Inflammatory macrophage treated with lipopolysaccharide for 4 hours (primary cell): ENCODE measurements at places on chromosomes 16 and 17.

DNA sequence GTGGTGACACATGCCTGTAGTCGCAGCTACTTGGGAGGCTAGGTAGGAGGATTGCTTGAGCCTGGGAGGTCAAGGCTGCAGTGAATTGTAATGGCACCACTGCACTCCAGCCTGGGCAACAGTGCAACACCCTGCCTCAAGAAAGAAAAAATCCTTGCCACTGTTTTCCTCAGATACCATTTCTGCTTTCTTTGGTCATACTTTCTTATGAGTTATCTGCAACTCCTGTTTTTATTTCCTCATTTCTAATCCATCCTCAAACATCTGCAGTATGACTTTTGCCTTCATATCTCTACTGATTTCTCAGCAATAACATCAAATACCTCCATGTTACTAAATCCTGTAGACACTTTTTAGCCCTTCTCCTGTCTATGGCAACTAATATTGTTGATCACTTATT lies 3.1 kb upstream of the AP2B1 start:
- DNase-seq = peak; percentile 65

DNA sequence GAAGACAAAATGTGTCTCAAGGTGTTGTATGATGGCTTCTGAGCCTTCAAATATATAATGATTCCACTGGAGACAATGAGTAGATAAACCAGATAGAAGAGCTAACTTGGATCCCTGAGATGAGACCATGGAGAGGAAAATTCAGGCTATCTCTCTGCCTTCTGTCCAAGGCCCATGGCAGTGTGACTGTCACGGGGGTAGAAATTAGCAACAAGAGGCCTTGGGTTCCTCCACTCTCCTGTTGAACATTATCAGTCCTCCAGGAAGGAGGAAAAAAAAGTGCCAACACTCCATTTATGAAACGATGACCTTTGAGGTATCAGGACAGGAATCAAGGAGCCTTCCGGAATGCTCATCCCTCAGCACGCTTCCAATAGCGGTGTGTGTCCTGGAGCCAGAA lies 75.2 kb downstream of the WWP2 start:
- DNase-seq = no peak

DNA sequence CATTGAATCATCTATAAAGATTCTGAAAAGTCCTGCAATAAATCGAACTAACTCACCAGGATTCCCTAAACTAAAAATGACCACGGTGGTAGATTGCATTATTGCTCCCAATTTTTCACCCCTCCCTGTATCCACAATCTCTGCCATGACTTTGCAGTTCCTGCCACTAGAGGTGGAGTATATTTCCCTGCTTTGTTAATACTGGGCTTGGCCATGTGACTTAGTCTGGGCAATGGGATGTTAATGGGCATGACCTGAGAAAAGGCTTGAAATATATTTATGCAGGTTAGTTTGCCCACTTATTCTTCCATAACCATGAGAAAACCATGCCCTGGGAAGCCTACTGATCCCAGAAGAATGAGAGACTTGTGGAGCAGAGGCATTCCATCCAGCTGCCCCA lies 59.1 kb downstream of the NOG start:
- no peak for DNase-seq

- peak; percentile 84 for DNase-seq
Measured at GRCh38 chr16:66947302-66948065, 12.2 kb downstream of the CES2 start.

DNA sequence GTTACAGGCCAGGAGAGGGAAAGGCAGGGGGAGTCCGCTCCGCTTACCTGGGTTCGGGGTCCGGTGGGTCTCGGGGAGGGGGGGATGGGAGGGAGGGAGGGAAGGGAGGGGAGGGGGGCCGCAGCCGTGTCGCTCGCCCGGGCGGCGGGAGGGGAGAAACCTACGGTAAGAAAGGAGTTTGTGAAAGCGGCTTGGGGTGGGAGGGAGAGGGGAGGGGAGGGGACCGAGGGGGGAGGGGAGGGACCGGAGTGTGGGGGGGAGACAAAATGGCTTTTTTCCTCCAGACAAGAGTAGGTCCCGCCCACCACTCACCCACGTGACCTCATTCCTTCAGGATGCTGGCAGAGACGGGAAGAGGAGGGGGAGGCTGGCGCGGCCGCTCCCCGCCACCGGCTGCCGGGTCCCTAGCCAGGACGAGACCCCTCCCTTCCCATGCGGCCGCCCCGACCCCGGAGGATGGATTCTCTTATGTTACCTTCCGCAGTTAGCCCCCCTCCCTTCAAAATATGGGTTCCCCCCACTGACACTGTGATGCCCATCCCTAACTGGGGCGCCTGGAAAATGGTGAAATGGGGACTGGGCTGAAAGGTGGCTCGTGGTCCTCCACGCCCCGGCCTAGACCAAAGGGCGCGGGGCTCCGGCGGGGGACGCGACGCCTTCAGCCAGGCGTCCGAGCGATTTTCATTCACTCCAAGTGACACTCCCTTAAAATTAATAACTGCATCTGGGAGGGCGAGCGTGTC lies at the start of gene PCGF2:
Gene PCGF2, minus strand, starts transcription at position 188 of the 743 bp plus-strand sequence. CDS start 7,934 bp downstream, outside the sequence.
- DNase-seq = peak; percentile 29

GRCh38 chr16:85250147-85250463 lies 137.8 kb upstream of the CIBAR2 start:
- no peak for DNase-seq

GRCh38 chr16:53893731-53894435 lies 189.9 kb downstream of the FTO start:
- DNase-seq = no peak

GRCh38 chr17:42456223-42457106 lies 2.2 kb upstream of the ATP6V0A1 start:
- peak; percentile 89 for DNase-seq

DNA sequence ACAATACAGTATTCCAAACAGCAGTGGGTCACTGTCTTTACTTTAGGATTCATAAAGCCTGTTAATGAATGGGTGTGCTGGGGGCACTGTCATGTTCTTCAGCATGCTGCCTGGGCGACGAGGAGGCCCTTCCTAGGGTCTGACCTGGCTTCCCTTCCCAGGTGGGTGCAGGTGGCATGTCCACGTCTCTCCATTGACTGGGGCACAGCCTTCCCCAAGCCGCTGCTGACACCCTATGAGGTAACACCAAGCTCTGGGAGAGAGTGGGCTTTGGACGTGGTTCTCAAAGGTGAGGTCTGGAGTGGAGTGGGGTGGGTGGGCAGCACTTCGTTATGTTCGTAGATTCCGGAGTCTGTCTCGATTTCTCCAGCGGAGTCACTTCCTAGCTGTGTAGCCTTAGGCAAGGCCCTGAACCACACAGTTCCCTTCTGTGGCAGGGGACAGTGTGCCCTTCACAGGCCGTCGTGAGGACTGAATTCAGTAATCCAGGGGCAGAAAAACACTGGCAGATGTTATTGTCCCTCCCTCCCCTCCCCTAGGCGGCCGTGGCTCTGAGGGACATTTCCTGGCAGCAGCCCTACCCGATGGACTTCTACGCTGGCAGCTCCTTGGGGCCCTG lies 771 bp upstream of the OVCA2 start:
- no peak for DNase-seq

DNA sequence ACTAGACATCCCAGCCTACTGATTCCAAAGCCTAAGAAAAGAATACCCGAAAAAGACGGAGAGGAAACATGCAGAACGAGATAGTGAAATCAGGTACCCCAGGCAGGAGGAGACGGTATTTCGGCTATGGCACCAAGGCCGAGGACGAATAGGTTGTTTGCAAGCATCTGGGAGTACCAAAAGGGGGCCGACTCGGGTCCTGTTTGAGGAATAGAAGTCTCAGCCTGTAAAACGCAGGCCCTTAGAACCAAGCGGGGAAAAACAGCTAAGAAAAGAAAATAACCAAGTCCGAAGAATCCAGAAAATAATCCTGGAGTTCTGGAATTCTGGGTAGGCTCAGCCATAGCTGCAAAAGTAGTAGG lies 537 bp downstream of the SLC35B1 start:
- no peak for DNase-seq

GRCh38 chr17:32174889-32175288 lies 32.6 kb downstream of the RHOT1 start:
- DNase-seq = no peak

GRCh38 chr16:28326881-28327610 lies 34.7 kb downstream of the SBK1 start:
- peak; percentile 56 for DNase-seq

DNA sequence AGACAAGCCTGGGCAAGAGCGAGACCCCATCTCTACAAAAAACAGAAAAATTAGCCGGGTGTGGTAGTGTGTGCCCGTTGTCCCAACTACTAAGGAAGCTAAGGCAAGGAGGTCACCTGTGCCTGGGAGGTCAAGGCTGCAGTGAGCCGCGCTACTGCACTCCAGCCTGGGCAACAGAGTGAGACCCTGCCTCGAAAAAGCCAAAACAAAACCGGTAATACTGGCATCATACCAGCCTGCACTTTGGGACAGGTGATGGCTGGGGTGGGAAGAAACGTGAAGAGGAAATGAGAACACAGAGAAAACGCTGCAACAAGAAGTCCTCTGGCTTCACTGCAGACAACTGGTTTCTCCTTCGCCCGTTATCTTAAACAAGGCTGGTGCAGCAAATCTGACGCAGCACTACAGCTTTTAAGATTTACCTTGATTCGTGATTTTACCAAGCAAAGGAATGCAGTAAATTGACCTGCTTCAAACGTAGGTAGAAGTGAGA lies 725 bp upstream of the CASC3 start:
- DNase-seq = no peak

DNA sequence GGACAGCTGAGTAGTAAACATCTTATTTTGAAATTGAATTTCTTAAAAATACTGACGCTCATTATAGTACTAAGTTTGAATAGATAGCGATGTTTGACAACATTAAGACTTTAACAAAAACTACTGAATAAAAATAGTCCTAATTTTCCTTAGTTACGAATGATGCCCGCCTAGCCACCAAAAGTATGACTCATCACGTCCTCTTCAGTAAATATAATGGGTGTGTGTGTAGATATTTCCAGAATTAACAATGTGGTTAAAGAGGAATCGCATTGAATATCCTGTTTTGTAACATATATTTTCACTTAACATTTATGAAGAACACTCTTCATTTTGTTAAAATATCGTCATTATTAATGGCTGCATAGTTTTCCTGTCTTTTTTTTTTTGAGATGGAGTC lies 187.6 kb downstream of the MYO1D start:
- DNase-seq = no peak

DNA sequence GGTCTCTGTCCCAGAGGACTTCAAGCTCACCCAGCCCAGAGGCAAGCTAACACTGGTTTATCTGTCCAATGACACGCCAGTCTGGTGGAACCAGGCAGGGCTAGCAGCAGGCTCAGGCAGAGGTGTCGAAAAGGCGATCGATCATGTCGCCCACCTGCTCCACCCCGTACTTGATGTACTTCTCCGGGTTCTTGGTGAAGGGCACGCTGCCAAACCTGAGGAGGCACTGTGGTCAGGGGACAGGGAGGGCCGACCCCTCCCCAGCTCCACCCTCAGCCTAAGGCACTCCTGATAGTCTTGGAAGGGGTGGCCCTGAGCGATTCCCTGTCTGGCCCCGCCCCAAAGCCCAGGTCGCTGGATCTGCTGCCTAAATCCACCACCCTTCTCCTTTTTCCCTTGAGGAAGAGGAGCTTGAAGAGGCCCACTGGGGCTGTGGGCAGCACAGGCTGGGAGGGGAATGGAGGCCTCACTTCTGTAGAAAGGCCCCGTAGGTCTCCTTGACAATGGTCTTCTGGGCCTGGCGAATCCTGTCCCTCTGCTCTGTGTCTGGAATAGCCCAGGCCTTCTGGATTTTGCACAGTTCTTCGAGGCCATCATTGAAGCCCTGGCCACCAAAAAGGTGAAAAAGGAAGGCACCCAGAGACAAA lies 4.7 kb downstream of the ZACN start:
- no peak for DNase-seq

DNA sequence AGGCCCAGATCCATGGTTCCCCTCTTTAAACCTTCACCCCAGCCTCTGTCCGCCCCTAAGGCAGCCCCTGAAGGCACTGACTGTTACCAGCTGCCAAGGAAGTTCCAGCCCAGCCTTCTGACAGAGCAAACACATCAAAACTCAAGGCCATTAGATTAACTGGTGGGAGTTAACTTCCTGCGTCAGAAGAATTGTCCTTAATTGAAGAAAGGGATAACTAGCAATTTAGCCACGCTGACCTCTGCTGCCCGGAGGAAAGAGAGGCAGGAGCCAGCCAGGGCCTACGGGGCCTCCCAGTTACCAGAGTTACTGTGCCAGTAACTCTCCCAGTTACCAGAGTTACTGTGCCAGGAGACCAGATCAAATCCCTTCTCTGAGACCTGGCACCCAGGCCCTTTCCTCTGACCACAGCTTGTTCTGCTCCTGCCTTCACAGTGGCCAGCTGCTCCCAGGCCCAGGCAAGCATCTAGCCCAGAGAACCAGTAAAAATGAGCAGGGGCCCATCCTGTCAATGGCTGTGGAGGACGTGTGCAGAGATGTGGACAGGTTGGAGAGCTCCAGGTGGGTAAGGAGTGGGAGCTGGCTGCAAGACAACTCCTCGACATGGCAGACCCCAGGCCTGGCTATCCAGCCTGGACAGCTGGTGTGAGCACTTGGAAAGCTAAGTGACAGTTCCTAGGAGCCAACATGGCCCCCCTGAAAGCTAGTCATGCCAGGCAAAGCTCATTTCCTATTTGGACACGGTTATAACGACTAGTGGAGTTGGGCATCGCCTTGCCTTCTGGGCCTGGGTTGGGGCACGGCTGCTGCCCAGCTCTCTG lies 2.8 kb upstream of the PITPNM3 start:
- no peak for DNase-seq

- no peak for DNase-seq
Measured at GRCh38 chr16:67544329-67544841, 15.8 kb downstream of the RIPOR1 start.

DNA sequence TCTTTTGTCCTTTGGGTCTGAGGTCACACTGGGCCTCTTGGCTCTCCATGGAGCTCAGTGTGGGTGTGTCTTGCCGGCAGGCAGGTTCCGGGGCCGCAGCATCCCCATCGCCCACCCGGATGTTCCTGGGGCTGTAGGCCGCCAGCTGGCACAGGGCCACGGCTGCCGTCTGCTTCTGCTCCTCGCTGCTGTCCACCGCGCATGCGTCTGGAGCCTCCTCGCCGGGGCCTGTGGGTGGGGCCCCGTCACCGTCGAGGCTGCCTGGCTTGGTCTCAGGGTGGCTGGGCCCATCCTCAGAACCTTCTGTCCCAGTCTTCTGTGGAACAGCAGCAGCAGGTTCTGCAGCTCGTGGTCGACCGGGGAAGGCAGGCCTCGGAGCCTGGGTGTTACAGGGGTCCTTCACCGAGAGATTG lies 9.6 kb downstream of the ZNF750 start:
- no peak for DNase-seq

DNA sequence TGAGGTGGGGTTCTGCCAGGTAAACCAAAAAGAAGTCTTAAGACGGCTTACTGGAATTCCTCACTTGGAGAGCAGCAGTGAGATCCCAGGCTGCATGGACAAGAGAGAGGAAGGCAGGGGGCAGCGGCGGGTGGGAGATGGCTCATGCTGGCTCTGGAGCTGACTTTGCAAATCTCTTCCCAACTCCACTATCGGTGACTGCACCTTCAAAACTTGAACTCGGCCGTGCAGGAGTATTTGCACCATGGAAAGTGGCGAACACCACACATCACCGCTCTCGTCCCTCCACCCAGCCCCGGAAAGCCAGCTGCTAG lies 16.7 kb downstream of the CA5A start:
- no peak for DNase-seq
